ENCODE measurements at places on chromosomes 5 and 9. TPM values are rescaled to one million over a fixed set of nuclear protein-coding genes. Genes with fewer than 3 reads are reported as not detected.
A peak's percentile ranks its signal among the peaks of the same experiment; 100 is the strongest.

GRCh38 chr5:175695161-175696126, 37.6 kb downstream of the HRH2 start:
- no peak for DNase-seq
- no peaks in the 10 kb centered on the region for H3K27me3 ChIP-seq
- H3K4me1 ChIP-seq: peaks cover 47% of the 10 kb centered on the region
- H3K36me3 ChIP-seq: peaks cover 26% of the 10 kb centered on the region
- no peak overlapping the region for H3K4me3 ChIP-seq
- peak overlapping the region; percentile 71 for H3K27ac ChIP-seq

DNAH5 gene
- not detected for total RNA-seq

DNA sequence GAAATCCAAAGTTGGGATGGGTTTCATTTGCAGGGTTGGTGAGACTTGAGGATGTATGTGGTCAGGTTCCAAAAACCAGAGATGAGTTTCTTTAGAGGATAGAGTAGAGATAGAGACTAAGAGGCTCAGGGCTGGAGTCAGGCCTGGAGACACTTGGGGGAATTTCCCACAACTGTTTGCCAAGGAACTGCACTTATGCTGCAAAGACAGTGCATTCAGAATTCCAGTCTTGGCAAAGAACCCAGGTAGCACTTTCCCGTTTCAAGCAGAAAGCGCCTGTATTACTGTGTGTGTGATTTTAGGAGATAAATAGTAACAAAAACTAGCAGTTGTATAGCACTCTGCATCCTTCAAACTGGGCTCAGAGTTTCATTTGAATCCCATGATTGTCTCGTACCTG, 55.4 kb downstream of the SNCAIP start:
- no peak for DNase-seq
- H3K27me3 ChIP-seq: no peaks in the 10 kb centered on the region
- no peaks in the 10 kb centered on the region for H3K4me1 ChIP-seq
- no peak overlapping the region for H3K27ac ChIP-seq
- no peaks in the 10 kb centered on the region for H3K36me3 ChIP-seq

- H3K4me3 ChIP-seq: no peak overlapping the region
- H3K4me1 ChIP-seq: peaks cover 3% of the 10 kb centered on the region
- H3K36me3 ChIP-seq: no peaks in the 10 kb centered on the region
- H3K27ac ChIP-seq: no peak overlapping the region
- no peaks in the 10 kb centered on the region for H3K27me3 ChIP-seq
These were observed 42.8 kb upstream of the EGFL7 start for GRCh38 chr9:136619742-136620440.

CACNA1B gene
- not detected for total RNA-seq

DNA sequence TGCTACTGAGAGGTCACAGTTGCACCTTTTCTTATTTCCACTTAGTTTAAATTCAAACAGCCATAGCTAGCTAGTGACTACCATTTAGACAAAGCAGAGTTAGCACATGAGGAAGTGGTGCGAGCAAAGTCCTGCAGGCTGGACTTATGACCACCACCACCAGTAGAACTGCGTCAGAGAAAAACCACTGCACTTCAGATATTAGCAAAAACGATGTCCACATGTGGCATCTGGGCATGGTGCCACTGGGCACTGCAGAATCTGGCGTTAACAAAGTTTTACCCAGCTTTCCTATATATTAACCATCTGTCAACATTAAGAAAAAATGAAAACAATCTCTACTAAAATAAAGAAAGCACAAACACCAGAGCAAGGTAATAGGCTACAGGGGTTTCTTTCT, 80.1 kb downstream of the SPTLC1 start:
- no peaks in the 10 kb centered on the region for H3K4me1 ChIP-seq
- peaks cover 41% of the 10 kb centered on the region for H3K36me3 ChIP-seq

DNA sequence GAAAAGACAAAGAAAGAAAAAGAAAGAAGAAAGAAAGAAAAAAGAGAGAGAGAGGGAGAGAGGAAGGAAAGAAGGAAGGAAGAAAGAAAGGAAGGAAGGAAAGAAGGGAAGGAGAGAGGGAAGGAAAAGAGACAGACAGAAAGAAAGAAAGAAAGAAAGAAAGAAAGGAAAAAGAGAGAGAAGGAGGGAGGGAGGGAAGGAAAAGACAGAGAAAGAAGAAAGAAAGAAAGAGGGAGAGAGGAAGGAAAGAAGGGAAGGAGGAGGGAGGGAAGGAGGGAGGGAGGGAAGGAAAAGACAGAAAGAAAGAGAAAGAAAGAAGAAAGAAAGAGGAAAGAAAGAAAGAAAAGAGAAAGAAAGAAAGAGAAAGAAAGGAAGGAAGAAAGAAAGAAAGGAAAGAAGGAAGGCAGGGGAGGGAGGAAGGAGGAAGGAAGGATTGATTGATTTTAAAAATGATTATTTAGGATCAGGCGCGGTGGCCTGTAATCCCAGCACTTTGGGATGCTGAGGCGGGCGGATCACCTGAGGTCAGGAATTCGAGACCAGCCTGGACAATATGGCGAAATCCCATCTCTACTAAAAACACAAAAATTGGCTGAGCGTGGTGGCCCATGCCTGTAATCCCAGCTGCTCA, 23.3 kb upstream of the TOR1B start:
- H3K4me3 ChIP-seq: no peak overlapping the region
- H3K4me1 ChIP-seq: peaks cover 15% of the 10 kb centered on the region
- peaks cover 7% of the 10 kb centered on the region for H3K27me3 ChIP-seq
- no peak for DNase-seq
- H3K27ac ChIP-seq: peak overlapping the region; percentile 71
- H3K36me3 ChIP-seq: no peaks in the 10 kb centered on the region

- no peak overlapping the region for H3K27ac ChIP-seq
- H3K36me3 ChIP-seq: no peaks in the 10 kb centered on the region
- DNase-seq: no peak
- H3K4me3 ChIP-seq: no peak overlapping the region
These were observed 12.5 kb upstream of the SLC1A3 start for GRCh38 chr5:36593867-36594266.

DNA sequence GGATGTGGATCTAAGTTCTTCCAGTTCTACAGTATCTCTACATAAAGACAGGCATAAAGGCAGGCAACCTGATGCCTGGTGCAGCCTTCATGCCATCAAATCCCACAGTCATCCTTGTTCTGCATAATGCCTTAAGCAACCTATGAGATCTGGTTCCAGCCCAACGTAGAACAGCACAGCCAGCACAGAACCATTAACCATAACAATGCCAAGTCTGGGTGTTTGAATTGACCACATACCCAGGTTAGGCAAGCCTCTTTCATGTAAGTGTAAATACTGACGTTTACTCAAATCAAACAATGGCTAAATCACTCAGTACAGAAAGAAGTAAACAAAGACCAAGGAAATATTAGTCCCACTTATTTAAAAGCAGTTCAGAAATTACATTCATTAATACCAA, 195.0 kb downstream of the ADAMTSL1 start:
- H3K27me3 ChIP-seq: no peaks in the 10 kb centered on the region
- no peak for DNase-seq
- H3K36me3 ChIP-seq: no peaks in the 10 kb centered on the region
- no peak overlapping the region for H3K4me3 ChIP-seq
- no peak overlapping the region for H3K27ac ChIP-seq
- H3K4me1 ChIP-seq: no peaks in the 10 kb centered on the region

PCDHGC4 gene
- not detected for total RNA-seq

- H3K4me3 ChIP-seq: no peak overlapping the region
- H3K4me1 ChIP-seq: no peaks in the 10 kb centered on the region
- no peak overlapping the region for H3K27ac ChIP-seq
- DNase-seq: no peak
- H3K27me3 ChIP-seq: no peaks in the 10 kb centered on the region
These were observed 14.1 kb downstream of the POLR3G start for GRCh38 chr5:90488791-90489190.

GRCh38 chr5:141484310-141484640, 555 bp upstream of the PCDHGC4 start:
- H3K27ac ChIP-seq: no peak overlapping the region
- no peaks in the 10 kb centered on the region for H3K36me3 ChIP-seq
- no peak for DNase-seq
- no peak overlapping the region for H3K4me3 ChIP-seq
- no peaks in the 10 kb centered on the region for H3K4me1 ChIP-seq
- peaks cover 74% of the 10 kb centered on the region for H3K27me3 ChIP-seq

- H3K4me3 ChIP-seq: no peak overlapping the region
- no peak for DNase-seq
- H3K27me3 ChIP-seq: peaks cover 7% of the 10 kb centered on the region
- no peak overlapping the region for H3K27ac ChIP-seq
- H3K36me3 ChIP-seq: no peaks in the 10 kb centered on the region
These were observed 224.5 kb upstream of the RFX3 start for GRCh38 chr9:3750321-3750720.

- DNase-seq: no peak
- peaks cover 2% of the 10 kb centered on the region for H3K27me3 ChIP-seq
- no peak overlapping the region for H3K4me3 ChIP-seq
- no peaks in the 10 kb centered on the region for H3K36me3 ChIP-seq
- H3K27ac ChIP-seq: no peak overlapping the region
These were observed 84.3 kb downstream of the EQTN start for GRCh38 chr9:27212621-27213020.

GRCh38 chr5:108216890-108217289, 165.0 kb downstream of the FBXL17 start:
- peaks cover 7% of the 10 kb centered on the region for H3K36me3 ChIP-seq
- H3K27me3 ChIP-seq: no peaks in the 10 kb centered on the region
- no peak for DNase-seq
- H3K4me3 ChIP-seq: no peak overlapping the region

LRRC8A gene
- 42.4 TPM for total RNA-seq

DNA sequence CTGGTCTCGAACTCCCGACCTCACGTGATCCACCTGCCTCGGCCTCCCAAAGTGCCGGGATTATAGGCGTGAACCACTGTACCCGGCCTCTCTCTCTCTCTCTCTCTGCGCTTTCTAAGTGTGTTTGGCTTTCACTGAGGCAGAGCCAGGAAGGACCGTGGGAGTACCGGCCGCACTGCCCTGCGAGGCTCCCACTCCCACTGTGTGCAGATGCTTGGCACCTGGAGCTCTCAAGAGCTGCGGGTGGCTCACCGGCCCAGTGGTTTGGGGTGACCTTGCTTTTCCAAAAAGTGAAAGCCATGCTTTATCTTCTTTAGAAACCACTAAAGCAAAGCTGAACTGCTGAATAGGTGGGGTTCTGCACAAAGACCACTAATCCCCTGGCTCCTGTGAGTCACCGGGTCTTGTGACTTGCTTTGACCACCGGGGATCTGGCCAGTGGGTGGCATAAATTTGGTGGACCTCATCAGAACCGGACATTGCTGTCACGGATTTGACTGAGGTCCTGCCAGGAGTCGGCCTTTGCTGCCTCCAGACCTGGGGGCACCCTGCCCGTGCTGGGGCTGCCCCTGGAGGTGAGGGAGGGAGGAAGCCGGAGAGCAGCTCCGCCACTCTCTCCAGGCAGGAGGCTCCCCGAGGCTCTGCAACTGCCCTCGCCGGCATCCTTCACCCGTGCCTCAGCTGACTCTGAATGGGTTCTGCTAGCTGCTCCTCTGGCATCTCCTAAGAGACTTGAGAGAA, 228.9 kb downstream of the FANCC start:
- H3K36me3 ChIP-seq: no peaks in the 10 kb centered on the region
- H3K4me3 ChIP-seq: no peak overlapping the region
- H3K27ac ChIP-seq: peak overlapping the region; percentile 69
- no peaks in the 10 kb centered on the region for H3K27me3 ChIP-seq
- peaks cover 11% of the 10 kb centered on the region for H3K4me1 ChIP-seq
- DNase-seq: no peak

SLC22A4 gene
- not detected for total RNA-seq

- DNase-seq: no peak
- no peaks in the 10 kb centered on the region for H3K4me1 ChIP-seq
- no peak overlapping the region for H3K27ac ChIP-seq
- H3K4me3 ChIP-seq: no peak overlapping the region
These were observed 76.9 kb upstream of the CDH6 start for GRCh38 chr5:31116466-31117031.
